Umbilical cord (tissue), 2 donors: ENCODE measurements at places on chromosomes 3 and 15. TPM values are rescaled to one million over a fixed set of nuclear protein-coding genes. Genes with fewer than 3 reads are reported as not detected.

Gene EIF4G1
- total RNA-seq, result 89.6 TPM

Gene SAMMSON
- 26.2 TPM for total RNA-seq

DNA sequence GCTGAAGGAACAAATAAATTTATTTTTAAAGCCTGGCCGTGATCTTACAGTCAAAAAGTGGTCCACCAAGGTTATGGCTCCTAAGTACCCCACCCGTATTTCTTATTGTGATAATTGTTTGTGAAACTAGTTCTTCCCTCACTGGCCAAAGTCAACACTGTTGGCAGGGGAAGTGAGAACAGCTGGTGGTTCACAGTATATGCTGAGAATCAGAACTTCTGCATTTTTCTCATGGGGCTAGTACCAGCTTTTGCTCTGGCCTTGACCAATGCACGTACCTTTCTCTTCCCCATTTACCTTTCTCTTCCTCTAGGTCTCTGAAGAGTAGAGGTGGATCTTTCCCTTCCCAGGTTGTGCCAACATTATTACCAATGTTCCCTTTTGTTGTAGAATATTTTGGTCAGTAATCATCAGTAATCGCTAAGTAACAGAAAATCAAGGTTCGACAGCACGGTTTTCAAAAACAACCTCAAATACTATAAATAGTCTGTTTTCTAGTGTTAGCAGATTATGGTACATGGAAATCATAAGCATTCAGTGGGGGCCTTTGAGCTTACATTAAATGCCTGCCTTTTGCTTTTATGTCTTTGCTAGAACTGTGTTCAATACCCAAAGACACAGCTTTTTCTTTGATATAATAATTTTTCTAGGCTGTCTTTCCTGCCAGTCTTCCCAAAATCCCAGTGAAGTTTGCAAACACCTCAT, 268.0 kb downstream of the LPP start:
- DNase-seq, result peak; percentile 39

DNA sequence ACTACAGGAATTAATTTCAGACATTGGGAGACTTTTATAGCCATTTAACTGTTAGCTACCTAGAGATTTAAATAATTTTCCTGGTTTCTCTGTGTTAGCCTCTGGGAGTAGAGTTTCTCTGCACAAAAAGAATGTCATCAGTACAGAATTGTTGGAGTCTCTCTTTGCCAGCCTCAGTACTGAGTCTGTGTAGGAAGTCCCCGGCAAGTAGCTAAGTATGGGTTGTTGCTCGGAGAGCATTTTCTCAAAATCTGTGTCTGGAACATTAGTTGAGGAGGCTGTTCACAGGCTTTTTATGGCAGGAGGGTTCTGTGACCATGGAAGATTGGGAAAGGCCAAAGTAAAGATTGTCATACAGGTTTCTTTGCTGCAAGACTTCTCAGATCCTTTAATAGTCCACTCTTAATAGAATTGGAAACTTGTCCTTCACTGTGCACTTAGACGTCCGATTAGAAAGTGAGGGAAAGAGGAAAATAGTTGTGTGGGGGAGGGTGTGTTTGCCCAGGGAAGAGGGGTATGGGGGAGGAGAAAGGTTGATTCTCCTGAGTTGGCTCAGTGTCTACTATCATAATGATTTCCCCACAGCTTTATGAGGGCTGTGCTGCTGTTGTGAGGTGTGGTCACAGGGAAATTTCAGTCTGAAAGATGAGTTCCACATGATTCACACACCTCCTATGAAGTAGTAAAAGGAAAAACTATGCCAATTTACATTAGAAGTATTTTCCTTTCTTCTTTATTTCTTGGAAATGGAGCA, 207.1 kb downstream of the PTPRG start:
- DNase-seq, result no peak
